ENCODE measurements at places on chromosomes 13 and 19.
A peak's percentile ranks its signal among the peaks of the same experiment; 100 is the strongest.

- DNase-seq, result no peak
Measured at GRCh38 chr13:99303863-99304521, 3.2 kb downstream of the GPR183 start.

DNA sequence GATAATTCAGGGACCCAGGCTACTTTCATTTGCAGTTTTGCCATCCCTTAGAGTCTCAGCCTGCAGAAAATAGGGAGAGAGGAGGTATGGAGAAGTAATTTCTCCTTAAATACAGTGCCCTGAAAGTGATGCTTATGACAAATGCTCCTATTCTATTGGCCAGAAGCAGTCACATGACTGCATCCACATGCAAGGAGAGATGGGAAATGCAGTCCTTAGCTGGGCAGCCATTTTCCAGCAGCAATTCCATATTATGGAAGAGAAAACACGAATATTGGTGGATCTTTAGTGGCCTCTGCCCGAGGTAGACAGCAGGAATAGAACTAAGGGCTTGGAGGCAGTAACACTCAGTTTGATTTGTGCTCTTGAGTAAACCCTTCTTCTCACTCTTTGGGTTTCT, 39.4 kb downstream of the VAV1 start:
- no peak for DNase-seq

DNA sequence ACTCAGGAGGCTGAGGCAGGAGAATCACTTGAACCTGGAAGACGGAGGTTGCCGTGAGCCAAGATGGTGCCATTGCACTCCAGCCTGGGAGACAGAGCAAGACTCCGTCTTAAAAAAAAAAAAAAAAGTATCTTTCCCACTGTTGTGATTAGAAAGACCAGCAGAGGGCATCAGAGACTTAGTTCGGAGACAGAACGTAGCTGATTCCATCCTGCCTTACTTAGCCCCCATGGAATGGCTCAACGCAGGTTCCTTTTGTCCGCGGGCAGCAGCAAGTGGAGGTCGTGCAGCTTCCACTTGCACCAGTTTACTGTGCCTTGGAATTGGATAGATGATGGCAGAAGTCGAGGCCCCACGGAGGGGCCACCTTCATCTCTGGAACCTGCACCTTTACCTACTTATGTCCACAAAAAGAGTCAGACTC, 8.1 kb downstream of the TIMM29 start:
- DNase-seq, result peak; percentile 89

DNA sequence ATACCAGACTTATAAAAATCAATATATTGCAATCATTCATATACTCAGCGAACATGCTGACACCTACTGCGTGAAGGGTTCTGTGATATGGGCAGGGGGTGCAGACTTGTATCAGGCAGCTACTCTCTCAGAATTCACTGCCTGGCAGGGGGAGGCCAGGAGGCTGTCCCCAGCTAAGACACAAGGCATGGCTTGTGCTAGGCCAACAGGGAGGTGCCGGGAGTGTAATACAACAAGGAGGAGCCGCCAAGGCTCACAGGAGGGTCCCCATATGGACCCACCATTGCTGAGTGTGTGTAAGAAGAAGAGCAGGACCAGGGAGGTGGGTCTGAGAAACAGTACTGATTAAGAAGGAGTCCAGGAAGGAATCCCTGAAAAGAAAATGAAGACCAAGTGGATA, 97.2 kb downstream of the COL4A2 start:
- DNase-seq, result no peak

GRCh38 chr13:34065928-34066327, 248.0 kb downstream of the RFC3 start:
- no peak for DNase-seq

DNA sequence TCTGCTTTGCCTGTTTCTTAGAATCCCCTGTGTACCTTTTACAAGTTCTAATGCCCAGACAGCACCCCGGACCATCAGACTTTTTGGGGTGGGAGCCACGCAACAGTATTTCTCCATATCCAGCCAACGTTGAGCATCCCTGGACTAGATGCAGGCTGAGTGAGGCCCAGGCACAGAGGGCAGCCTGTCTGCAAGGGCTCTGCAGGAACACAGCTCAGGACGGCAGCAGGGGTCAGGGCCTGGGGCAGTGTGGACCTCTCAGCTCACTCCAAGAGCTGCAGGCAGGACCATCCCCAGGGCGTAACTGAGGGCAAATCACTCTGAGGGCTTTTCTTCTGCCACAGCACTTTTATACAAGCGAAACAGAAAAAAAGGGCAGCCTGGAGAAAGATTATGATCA, 95.8 kb downstream of the DNAJC15 start:
- no peak for DNase-seq

GRCh38 chr13:40963927-40964326, 55.2 kb downstream of the ELF1 start:
- no peak for DNase-seq

DNA sequence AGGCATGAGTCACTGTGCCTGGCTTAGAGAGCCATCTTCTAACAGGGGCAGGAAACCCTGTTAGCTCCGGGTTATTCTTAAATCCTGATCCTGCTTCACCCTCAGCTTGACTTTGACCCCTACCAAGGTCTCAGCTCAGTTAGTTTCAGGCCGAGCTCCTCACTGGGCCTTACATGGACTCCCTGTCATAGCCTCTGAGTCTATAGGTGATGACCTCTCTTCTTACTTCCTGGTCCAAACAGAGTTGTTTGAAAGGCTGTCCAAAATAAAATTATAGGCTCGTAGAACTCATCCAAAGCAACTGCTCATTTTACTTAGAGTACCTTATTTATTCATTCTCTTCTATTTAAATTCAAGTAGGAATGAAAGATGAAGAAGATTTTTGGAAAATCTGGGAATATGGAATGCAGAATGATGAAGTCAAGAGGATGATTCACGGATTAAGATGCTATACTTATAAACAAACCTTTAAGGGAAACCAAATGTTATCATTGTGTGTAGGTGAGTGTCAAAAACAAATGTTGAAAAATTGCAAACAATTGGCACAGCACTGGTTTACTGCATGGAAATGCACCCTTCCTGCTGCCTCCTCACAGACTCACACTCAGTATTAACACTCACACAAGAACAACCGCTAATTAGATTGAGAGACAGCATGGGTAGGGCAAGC, 174.1 kb downstream of the RGCC start:
- DNase-seq, result no peak

GRCh38 chr13:80360453-80360800, 19.5 kb upstream of the SPRY2 start:
- no peak for DNase-seq

GRCh38 chr13:110826101-110826500, 88.8 kb downstream of the ANKRD10 start:
- no peak for DNase-seq

GRCh38 chr13:47317356-47317755, 420.5 kb upstream of the HTR2A start:
- DNase-seq, result no peak

- DNase-seq, result no peak
Measured at GRCh38 chr19:43636121-43636683, 3.4 kb downstream of the CADM4 start.

- no peak for DNase-seq
Measured at GRCh38 chr19:14164724-14165493, 28.5 kb upstream of the ASF1B start.

DNA sequence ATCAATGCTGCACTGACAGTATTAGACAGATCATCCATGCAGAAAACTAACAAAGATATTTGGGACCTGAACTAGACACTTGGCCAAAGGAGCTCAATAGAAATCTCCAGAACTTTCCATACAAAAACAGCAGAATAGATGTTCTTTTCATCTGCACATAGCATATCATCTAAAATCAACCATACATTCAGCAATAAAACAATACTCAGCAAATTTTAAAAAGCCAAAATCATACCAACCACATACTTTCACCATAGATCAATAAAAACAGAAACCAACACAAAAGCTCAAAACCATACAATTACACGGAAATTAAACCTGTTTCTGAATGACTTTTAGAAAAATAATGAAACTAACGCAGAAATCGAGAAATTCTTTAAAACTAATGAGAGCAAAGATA, 592.6 kb downstream of the SLITRK5 start:
- no peak for DNase-seq

- no peak for DNase-seq
Measured at GRCh38 chr13:36344886-36345437, 1.2 kb downstream of the SPART start.

DNA sequence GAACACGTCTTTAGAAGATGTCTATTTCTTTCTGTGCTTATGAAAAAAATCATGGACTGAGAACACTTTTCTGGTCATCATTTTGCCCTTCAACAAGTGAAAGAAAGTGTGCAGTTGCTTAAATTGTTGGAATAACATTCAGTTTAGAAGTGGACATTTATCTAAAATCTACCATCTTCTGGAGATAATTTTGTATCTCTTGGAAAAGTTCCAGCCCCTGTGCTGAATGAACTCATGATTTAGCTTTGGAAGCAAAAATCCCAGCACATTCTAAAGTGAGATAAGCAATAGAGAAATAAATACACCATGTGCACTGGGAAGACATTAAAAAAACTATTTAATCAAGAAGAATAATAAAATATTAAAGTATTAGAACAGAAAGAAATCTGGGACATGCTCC, 1420.8 kb upstream of the SLC10A2 start:
- no peak for DNase-seq
